ENCODE measurements at places on chromosomes 1 and 21.

DNA sequence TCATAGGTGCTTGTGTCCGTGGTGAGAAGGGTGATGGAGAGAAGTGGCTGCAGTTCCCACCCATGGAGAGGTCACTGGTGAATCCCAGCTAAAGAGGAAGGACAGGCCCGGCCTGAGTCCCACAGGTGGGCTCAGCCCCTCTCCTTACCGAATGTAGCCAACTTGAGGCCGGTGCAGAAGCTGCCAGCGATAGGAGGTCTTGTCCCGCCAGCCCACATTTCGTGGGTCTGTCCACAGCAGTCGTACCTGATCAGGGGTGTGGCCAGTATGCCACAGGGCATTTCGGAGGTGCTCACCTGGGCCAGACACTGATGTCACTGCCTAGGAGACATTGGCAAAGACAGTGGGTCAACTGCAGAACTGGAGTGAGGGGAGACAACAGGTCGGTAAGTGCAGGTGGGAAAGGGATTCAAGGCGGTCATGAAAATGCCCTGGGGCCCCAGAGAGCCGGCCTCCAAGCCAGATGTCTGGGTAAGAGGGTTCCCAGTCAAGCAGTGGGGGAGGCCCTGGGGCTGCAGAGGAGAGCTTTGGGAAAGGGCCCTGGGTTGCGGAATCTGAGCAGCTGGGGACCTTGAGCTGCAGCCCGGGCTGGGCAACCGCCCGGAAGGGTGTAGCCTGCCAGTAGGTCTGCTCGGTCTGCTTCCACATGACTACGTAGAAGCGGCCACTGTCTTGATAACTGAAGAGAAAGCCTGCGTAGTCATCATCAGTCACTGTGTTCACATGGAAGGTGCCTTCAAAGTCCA is 10.6 kb downstream of the THBS3 start:
- DNase-seq: no peak

DNA sequence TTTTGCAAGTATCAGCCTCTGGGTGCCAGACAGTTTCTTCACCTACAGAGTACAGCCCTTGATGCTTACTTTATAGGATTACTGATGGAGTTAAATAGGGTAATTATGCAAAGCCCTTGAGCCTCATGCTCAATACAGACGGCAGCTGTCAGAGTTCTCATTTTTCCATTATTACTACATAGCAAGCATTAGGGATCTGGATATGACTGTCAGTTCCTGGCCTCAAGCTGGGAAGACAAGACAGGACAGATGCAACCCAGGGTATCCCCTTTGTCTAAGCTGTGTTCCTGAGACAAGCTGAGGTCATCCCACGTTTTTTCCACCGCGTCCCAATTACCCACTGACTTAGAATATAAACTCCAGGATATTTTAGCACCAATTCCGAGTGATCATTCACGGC is 94.4 kb downstream of the SLC35F3 start:
- no peak for DNase-seq

DNA sequence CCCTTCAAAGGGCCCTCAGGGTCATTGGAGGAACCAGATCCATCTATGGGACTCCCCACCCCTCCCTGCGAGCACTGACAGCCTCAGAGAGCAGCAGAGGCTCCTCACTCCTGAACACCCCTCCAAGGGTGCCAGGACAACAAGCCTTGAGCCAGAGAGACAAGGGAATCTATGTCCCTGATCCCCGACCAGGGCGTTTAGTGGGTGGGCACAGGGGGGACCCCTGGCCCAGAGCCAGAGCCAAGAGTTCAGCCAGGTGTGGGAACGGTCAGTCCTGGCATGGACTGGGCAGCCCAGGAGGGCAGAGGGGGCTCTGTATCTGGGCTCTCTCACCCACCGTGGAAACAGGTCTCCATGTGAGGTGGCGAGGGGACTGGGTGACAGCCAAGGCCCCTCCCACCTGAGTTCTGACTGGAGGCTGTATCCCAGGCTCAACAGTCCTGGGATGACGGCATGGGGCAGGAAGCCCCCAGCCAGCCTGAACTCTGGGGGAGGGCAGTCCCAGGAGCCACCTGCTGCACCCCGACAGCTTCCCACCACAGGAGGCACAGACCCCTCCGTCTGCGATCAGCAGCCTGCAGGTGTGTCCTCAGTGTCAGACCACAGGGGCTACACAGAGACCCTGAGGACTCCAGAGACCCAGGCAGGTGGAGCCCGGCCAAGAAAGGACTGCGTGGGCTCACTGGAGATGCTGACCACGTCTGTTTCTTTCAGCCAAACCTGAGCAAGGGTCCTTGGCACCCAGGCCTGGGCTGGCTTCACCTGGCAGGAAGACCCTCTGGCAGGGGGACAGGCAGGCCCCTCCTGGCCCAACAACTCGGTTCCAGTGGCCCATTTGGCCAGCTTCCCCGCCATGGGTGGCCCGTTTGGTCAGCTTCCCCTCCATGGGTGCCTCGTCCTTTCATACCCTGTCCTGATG is 11.2 kb upstream of the SRARP start:
- no peak for DNase-seq

DNA sequence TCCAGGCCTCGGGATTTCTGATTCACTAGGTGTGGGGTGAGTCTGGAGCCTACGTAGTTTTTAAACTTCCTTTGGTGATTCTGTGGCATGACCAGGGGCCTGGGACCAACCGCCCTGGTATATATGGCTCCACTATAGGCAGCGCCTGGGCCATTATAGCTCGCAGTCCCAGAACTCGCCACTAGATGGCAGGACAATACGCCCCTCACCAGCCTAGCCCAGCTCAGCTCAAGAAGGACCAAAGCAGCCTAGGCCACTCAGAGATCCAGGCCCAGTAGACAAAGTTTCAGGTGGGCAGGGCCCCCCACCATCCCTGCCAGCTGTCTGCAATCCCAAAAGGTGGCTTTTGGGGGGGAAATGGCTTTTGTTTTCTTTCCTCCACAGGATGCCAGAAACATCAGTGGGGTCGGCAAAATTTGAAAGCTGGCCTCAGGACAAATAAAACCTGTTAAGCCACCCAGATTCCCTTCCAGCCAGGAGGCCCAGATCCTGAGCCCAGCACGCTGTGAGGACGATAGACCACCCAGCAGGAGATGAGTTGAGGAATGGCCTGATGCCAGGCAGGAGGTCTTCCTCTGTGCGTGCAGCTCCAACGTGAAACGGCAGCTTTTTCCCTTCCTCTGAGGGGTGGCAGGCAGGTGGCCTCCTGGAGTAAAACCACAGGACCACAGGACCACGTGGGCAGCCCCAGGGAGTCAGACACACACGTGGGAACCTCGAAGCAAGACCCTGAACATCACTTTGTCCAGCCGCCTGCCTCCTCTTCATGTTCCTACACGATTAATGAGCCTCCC is 24.8 kb upstream of the TMEM51 start:
- peak; percentile 45 for DNase-seq

DNA sequence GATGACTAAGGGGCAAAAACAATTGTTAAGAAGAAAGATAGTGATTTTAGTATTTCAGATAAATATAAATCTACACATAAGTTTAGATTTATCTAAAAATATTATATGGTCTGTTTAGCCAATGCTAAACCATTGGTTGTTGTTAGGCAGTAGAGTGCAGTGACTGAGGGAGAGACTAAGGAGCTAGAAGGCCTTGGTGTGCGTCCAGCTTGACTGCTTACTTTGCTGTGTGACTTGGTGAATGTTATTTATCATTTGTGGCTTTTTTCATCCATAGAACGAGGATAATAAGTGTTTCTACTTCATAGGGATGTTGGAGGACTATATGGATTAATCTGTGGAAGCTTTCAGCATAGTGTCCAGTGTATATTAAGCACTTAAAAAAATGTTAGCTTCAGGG is 264.7 kb upstream of the C1orf105 start:
- DNase-seq: no peak

GRCh38 chr1:174584071-174584470 is 136.3 kb downstream of the GPR52 start:
- no peak for DNase-seq

GRCh38 chr1:57018119-57018518 is 52.3 kb upstream of the C8B start:
- no peak for DNase-seq

GRCh38 chr1:119947468-119947867 is 51.2 kb upstream of the ADAM30 start:
- no peak for DNase-seq

- peak; percentile 21 for DNase-seq
Observed at GRCh38 chr1:39900662-39901463, 854 bp downstream of the MYCL start.

DNA sequence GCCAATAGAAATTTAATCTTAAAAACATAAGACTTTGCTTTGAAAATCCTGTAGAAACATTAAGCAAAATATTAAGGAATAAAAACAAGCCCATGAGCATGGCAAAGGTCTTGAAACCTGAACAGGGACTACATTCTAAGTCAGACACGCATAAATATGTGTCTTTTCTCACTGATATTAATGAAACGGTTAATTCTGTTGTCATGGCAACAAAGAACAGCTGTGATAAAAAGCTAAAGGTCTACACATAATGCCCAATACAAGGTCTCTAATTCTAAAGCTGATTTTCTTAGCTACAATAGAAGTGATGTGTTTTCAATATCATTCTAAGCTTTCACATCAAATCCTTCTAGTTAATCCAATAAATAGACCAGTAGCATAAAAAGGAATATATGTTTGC is 331.7 kb downstream of the PTBP2 start:
- no peak for DNase-seq

- no peak for DNase-seq
Observed at GRCh38 chr1:163290025-163290640, 31.6 kb upstream of the NUF2 start.

GRCh38 chr1:109875874-109876273 is 34.8 kb upstream of the CSF1 start:
- no peak for DNase-seq

GRCh38 chr1:229666585-229666984 is 40.5 kb downstream of the URB2 start:
- DNase-seq: no peak

GRCh38 chr1:37255136-37255795 is 219.1 kb upstream of the ZC3H12A start:
- no peak for DNase-seq

- peak; percentile 35 for DNase-seq
Observed at GRCh38 chr21:42406201-42406621, 2.5 kb downstream of the UBASH3A start.

DNA sequence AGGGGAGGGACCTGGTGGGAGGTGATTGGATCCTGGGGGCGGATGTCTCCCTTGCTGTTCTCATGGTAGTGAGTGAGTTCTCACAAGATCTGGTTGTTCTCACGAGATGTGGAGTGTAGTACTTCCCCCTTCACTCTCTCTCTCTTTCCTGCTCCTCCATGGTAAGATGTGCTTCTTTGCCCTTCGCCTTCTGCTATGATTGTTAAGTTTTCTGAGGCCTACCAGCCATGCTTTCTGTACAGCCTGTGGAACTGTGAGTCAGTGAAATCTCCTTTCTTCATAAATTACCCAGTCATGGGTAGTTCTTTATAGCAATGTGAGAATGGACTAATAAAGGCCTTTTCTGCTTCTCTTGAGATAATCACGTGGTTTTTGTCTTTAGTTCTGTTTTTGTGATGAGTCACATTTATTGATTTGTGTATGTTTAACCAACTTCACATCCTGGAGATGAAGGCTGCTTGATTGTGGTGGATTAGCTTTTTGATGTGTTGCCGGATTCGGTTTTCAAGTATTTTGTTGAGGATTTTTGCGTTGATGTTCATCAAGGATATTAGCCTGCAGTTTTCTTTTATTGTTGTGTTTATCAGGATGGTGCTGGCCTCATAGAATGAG is 45.5 kb downstream of the RABGAP1L start:
- DNase-seq: no peak

- DNase-seq: no peak
Observed at GRCh38 chr1:77756052-77756754, 3.4 kb downstream of the USP33 start.

DNA sequence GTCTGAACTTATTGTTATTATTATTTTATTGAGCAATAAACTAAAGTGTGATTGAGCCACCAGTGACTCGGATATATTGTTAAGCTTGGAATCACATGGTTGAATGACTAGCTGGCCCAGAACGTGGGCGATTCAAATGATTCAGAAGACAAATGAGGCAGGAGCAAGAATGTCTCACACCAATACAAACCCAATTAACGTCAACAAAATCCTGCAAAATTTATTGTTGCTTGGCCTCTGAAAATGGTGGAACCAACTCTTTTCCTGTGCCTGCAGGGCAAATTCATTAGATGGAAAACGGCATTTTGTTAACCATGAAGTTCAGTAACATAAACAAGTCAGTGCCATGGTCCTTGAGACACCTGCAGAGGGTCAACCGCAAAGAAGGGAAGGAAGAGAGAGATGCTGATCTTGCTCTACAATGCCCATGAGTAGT is 482.0 kb downstream of the SETD4 start:
- no peak for DNase-seq

- no peak for DNase-seq
Observed at GRCh38 chr1:205142102-205142469, 20.3 kb upstream of the RBBP5 start.

DNA sequence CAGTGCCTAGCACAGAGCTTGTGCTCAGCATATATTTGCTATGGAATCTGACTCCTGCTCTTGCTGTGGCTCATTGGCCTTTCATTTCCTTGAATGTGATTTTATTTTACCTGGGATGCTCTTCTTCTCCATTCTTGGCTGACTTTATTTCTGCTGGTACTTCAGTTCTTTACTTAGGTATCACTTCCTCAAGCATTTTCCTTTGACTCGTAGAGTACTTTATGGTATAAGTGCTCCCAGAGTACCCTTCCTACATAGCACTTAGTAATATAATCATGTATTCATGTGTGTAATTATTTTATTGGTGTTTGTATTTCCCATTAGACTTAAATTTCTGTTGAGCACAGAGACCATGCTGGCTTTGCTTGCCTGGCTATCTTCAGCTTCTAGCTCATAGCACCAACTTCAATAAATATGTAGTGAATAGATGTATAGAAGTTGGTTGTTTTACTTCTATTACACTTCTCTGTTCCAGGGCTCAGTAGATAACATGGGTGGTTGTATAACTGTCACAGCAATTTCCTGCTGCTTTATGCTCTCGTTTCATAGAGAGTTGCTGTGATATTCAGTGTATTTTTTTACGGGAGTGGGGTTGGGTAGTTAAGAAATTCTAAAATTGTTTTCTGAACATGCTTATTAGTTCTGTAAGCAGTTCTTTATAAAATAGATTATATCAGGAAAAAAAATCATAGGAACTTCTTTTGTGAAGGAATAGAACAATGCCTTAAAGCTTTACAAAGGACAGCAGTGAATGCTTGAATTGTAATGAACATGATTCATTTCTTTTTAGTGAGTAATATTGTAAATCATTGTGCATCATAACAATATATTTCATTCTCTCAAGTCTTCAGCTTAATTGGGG is 112.2 kb downstream of the NEK7 start:
- no peak for DNase-seq

DNA sequence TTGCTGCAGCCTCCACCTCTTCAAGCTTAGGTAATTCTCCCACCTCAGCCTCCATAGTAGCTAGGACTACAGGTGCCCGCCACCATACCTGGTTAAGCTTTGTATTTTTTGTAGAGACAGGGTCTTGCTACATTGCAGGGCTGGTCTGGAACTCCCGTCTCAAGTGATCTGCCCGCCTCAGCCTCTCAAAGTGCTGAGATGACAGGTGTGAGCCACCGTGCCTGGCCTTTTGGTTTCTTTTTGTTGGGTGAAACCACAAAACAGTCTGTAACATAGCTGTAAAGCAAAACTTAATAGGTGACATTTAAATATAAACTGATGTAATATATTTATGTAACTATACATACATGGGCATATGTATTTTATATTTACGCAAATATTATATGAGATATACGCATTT is 3.1 kb upstream of the DNAJC11 start:
- DNase-seq: no peak

GRCh38 chr1:41152622-41153044 is 89.5 kb downstream of the SCMH1 start:
- no peak for DNase-seq

- no peak for DNase-seq
Observed at GRCh38 chr1:116166011-116166571, 54.9 kb downstream of the MAB21L3 start.

- DNase-seq: no peak
Observed at GRCh38 chr1:192550922-192551534, 24.5 kb upstream of the RGS1 start.
